Thoracic aorta (tissue), 2 donors: ENCODE measurements at places on chromosomes 12 and 14.

- no peak overlapping the region for H3K4me3 ChIP-seq
- H3K27ac ChIP-seq, result peak overlapping the region; percentile 43
- H3K27me3 ChIP-seq, result no peaks in the 10 kb centered on the region
- peaks cover 3% of the 10 kb centered on the region for H3K4me1 ChIP-seq
- no peaks in the 10 kb centered on the region for H3K36me3 ChIP-seq
Observed at GRCh38 chr12:24854908-24855307, 94.0 kb downstream of the BCAT1 start.

GRCh38 chr14:105141026-105141425 lies 27.6 kb downstream of the JAG2 start:
- H3K4me1 ChIP-seq, result no peaks in the 10 kb centered on the region
- no peaks in the 10 kb centered on the region for H3K27me3 ChIP-seq
- H3K36me3 ChIP-seq, result no peaks in the 10 kb centered on the region
- no peak overlapping the region for H3K4me3 ChIP-seq
- no peak overlapping the region for H3K27ac ChIP-seq
- no peak for DNase-seq

GRCh38 chr14:85695300-85695699 lies 165.4 kb downstream of the FLRT2 start:
- DNase-seq, result no peak
- no peak overlapping the region for H3K27ac ChIP-seq
- H3K36me3 ChIP-seq, result no peaks in the 10 kb centered on the region
- H3K4me1 ChIP-seq, result no peaks in the 10 kb centered on the region

- H3K27ac ChIP-seq, result no peak overlapping the region
- H3K4me3 ChIP-seq, result no peak overlapping the region
- no peaks in the 10 kb centered on the region for H3K36me3 ChIP-seq
- no peak for DNase-seq
Observed at GRCh38 chr12:61554268-61555008, 705.8 kb upstream of the USP15 start.

DNA sequence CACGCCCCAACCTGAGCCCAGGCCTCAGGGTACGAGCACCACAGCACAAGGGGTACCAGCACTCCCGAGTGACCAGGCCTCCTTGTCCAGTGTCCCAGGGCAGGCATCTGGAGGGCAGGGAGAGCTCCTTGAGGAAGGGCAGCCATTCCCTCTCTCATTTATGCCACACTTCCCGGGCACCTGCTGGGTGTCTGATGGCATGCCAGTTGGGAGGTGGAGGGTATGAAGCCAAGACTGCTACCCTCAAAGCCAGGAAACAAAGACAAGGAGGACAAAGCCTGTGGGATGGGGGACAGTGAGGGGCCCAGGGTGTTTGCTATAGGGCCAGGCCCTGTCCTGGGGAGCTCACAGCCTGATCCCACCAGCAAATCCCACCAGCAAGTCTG lies 45.6 kb downstream of the CCDC88C start:
- no peak overlapping the region for H3K4me3 ChIP-seq
- DNase-seq, result no peak
- no peak overlapping the region for H3K27ac ChIP-seq
- no peaks in the 10 kb centered on the region for H3K27me3 ChIP-seq
- no peaks in the 10 kb centered on the region for H3K36me3 ChIP-seq

DNA sequence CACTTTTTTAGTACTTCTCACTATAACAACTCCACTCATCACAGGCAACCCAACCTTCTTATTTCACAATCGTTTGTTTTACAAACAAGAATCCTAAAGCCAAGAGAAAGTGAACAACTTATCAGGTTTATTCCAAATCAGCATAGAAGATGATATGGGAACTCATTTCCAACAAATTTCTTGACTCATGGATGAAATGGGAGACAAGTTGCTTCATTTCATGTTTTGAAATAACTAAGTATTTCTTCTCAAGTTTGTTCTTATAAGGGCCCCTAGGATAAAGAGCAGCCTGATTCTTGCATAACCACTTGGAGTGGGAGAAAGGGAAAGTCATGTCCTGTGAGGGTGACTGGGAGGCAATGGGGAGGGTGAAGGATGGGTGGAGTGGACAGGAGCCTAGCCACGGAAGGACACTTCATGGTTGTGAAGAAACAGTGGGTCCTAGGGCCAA lies 168.3 kb downstream of the DUSP6 start:
- no peak overlapping the region for H3K4me3 ChIP-seq
- no peaks in the 10 kb centered on the region for H3K27me3 ChIP-seq
- no peak overlapping the region for H3K27ac ChIP-seq

- no peaks in the 10 kb centered on the region for H3K36me3 ChIP-seq
- no peak for DNase-seq
- no peak overlapping the region for H3K4me3 ChIP-seq
- H3K27ac ChIP-seq, result no peak overlapping the region
- H3K27me3 ChIP-seq, result no peaks in the 10 kb centered on the region
Observed at GRCh38 chr12:41893491-41893890, 251.2 kb downstream of the GXYLT1 start.

GRCh38 chr12:12736759-12737676 lies 19.9 kb downstream of the CDKN1B start:
- H3K36me3 ChIP-seq, result no peaks in the 10 kb centered on the region
- H3K4me1 ChIP-seq, result no peaks in the 10 kb centered on the region
- no peak for DNase-seq
- H3K27ac ChIP-seq, result peak overlapping the region; percentile 64
- peak overlapping the region; percentile 55 for H3K4me3 ChIP-seq
- no peaks in the 10 kb centered on the region for H3K27me3 ChIP-seq

GRCh38 chr14:31770271-31770670 lies 209.1 kb downstream of the NUBPL start:
- no peak overlapping the region for H3K27ac ChIP-seq
- H3K4me1 ChIP-seq, result no peaks in the 10 kb centered on the region
- peak; percentile 4 for DNase-seq
- H3K27me3 ChIP-seq, result no peaks in the 10 kb centered on the region

- H3K27ac ChIP-seq, result peak overlapping the region; percentile 52
- peak overlapping the region; percentile 96 for H3K4me3 ChIP-seq
- DNase-seq, result no peak
- H3K27me3 ChIP-seq, result no peaks in the 10 kb centered on the region
- peaks cover 13% of the 10 kb centered on the region for H3K36me3 ChIP-seq
Observed at GRCh38 chr12:50927766-50928224, 24.5 kb upstream of the HIGD1C start.

- peak overlapping the region; percentile 42 for H3K4me3 ChIP-seq
- no peak overlapping the region for H3K27ac ChIP-seq
- H3K4me1 ChIP-seq, result no peaks in the 10 kb centered on the region
- no peaks in the 10 kb centered on the region for H3K27me3 ChIP-seq
- peak; percentile 43 for DNase-seq
- no peaks in the 10 kb centered on the region for H3K36me3 ChIP-seq
Observed at GRCh38 chr12:104596134-104596799, 139.5 kb downstream of the CHST11 start.

DNA sequence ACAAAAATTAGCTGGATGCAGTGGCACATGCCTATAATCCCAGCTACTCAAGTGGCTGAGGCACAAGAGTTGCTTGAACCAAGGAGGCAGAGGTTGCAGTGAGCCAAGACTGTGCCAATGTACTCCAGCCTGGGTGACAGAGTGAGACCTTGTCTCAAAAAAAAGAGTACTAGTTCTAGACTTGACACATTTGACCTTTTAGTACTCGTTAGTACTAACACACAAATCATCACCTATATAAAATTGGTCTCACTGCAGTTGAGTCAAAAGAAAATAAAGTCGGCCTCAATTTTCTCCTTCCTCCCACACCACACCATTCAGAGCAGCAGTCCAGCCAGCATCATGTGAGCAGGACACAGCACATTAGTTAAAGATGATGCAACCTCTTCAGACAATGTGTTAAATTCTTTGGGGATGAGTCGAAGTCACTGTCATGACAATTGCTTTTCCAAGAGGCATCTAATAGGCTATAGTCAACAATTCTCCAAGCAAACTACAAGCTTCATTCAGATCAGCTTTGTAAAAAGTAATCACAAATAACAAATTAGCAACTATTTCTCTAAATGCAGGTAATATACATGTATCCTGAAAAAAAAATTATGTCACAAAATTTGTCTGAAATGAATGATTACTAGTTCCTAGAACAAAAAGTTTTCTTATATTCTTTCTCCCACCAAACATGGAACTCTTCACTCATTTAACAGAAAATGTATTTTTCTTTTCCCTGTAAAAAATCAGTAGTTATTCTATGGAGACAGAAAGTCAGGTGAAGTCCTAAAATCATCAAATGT lies 55.6 kb downstream of the CLIP1 start:
- H3K27me3 ChIP-seq, result no peaks in the 10 kb centered on the region
- H3K27ac ChIP-seq, result no peak overlapping the region
- H3K4me1 ChIP-seq, result peaks cover 15% of the 10 kb centered on the region
- DNase-seq, result no peak
- H3K4me3 ChIP-seq, result no peak overlapping the region

DNA sequence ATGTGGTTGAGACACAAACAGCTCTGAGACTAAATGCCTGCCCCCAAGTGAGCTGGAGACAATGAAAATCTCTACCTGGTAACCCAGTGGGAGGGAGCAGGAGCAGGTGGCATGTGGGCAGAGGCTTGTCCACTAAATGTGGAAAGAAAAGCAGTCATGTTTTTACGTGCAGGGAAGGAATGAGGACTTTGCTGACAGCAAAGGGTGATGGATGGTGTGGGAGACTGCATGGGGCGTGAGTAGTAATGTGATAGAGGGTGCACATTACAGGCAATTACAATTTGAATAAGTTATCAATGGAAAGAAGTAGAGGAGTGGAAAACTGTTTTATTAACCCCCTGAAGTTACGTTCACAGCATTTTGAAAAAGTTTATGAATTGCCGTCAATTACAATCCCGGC lies 176.6 kb downstream of the NRXN3 start:
- H3K27me3 ChIP-seq, result no peaks in the 10 kb centered on the region
- no peak for DNase-seq
- H3K4me3 ChIP-seq, result no peak overlapping the region
- no peaks in the 10 kb centered on the region for H3K36me3 ChIP-seq

DNA sequence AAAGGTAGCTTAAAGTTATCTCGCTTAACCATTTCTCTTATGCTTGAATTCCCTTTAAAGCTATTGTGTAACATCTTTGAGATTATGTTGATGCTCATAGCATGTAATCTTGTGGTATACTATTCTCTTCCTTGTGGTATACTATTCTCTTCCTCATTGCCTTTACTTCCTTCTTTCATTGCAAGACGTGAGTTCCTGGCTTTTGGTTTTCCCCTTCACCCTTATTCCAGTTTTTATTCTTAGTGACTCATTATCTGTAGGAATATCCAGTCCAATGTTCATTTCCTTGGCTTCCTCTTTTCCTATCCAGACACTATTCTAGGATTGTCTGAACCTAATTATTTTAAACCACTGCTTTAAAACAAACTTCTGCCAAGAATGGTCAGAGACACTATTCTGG lies 564.0 kb downstream of the CCER1 start:
- H3K4me3 ChIP-seq, result no peak overlapping the region
- H3K27ac ChIP-seq, result no peak overlapping the region
- no peaks in the 10 kb centered on the region for H3K4me1 ChIP-seq

DNA sequence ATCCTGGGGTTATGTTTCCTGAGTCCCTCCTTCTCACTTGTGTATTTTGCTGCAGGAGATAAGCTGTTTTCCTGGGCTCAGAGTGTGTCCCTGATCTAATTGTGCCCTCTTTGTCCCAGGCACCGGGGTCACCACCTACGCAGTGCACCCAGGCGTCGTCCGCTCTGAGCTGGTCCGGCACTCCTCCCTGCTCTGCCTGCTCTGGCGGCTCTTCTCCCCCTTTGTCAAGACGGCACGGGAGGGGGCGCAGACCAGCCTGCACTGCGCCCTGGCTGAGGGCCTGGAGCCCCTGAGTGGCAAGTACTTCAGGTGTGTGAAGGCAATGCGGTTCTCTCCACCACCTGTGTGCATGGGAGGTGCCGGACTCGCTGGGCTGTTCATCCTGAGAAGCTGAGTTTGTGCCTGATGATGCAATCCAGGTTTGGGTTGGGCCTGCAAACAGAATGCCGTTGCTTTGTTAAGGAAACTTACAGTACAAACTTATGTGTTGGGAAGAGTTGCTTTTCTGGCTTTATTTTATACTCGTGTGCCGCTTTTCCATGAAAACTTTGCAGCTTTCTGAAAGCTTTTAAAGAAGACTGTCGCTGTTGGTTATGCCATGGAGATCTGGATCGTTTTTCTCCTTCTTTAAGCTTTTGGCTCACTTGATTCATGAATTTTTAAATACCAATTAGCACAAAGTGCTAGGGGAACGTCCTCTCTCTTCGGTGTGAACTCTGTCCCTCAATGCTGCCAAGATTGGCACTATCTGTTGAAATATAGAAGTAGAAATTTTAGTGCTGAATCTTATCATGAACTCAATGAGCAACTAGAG lies 27.6 kb downstream of the RDH12 start:
- no peak overlapping the region for H3K4me3 ChIP-seq
- no peaks in the 10 kb centered on the region for H3K27me3 ChIP-seq
- H3K36me3 ChIP-seq, result no peaks in the 10 kb centered on the region
- no peak for DNase-seq

DNA sequence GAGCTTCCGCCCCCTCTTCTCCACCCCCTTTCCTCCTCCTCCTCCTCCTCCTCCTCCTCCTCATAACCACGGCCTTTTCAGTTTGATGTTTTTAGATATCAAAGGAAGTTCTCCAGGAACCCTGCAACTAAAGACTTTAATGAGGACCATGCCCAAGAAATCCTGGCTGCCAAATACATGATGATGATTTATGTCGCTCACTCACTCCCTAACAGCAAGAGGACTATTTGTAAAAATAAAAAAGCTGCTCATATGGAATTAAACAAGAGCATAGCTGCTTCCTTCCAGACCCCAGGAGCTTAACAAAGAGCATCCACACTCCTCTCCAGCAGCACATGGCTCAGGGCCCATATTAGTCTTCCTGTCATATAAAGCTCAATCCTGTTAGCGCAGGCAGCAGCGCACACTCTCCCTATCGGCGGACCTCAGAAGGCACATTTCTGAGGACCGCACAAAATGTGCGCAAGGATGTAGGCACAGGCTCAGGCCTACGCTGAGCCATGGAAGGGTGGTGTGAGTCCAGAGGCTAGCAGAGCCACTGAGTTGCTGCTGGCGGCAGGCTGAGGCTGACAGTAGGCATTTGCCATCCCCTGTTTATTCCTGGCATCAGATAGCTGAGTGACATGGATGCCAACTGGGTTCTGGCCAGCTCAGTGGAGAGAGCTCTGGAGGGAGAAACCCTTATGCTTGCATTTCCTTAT lies 232.8 kb downstream of the MSRB3 start:
- H3K4me3 ChIP-seq, result no peak overlapping the region
- no peak for DNase-seq
- H3K36me3 ChIP-seq, result no peaks in the 10 kb centered on the region

DNA sequence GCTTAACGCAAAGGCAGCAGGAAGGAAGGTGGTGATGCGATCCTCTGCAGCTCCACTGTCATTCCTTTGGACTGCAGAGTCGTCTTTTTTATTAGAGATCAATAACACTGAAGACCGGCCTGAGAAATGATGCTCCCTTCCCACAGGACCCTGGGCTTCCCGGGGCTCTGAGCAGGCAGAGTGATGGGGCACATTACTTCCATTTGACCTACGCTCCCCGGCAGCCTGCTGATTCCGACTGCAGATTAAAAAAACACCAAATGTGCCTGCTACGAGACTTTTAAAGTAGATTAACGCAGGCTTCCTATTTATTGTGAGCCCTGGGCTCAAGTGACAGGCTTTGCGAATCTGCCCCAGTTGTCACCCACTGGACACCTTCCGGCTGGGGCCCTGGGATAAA lies 37.5 kb downstream of the KCNA1 start:
- H3K4me1 ChIP-seq, result no peaks in the 10 kb centered on the region
- no peak overlapping the region for H3K27ac ChIP-seq
- H3K4me3 ChIP-seq, result no peak overlapping the region
- no peak for DNase-seq
- H3K27me3 ChIP-seq, result no peaks in the 10 kb centered on the region
